ENCODE measurements at places on chromosomes 2 and 18.

DNA sequence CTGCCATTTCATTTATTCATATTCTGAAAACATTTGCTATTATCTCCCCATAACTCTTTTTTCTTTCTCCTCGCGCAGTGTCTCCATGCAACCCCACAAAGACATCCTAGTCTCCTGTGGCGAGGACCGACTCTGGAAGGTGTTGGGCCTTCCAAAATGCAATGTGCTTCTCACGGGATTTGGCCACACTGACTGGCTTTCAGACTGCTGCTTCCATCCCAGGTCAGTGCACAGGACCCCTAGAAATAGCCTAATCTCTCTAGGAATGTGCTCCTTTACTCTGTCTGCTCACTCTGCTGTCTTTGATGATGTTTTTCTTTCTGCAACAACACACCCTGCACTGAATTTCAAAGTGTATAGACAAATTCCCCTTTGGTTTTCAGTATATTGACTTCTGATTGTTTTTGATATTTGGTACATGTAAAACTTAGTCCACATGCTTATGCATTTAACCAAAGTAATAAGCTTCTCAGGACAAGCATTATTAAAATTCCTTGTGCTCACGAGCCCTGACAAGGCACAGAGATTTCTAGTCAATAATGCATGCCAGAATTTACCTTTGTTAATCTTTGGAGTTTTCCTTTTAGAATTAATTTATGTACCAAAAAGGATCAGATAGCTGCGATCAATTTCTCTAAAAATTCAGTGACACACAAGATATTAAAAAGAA is 548.3 kb upstream of the VWC2L start:
- no peak for DNase-seq

- no peak for DNase-seq
These were observed 72.1 kb upstream of the RASGRP3 start for GRCh38 chr2:33404321-33404720.

- DNase-seq: no peak
These were observed 627 bp upstream of the GALR1 start for GRCh38 chr18:77248873-77249568.

- no peak for DNase-seq
These were observed 103.5 kb upstream of the SIX2 start for GRCh38 chr2:45112750-45113149.

GRCh38 chr18:49321797-49322461 is 138.5 kb downstream of the DYM start:
- no peak for DNase-seq

- DNase-seq: no peak
These were observed 506.5 kb upstream of the NRP2 start for GRCh38 chr2:205175831-205176230.

DNA sequence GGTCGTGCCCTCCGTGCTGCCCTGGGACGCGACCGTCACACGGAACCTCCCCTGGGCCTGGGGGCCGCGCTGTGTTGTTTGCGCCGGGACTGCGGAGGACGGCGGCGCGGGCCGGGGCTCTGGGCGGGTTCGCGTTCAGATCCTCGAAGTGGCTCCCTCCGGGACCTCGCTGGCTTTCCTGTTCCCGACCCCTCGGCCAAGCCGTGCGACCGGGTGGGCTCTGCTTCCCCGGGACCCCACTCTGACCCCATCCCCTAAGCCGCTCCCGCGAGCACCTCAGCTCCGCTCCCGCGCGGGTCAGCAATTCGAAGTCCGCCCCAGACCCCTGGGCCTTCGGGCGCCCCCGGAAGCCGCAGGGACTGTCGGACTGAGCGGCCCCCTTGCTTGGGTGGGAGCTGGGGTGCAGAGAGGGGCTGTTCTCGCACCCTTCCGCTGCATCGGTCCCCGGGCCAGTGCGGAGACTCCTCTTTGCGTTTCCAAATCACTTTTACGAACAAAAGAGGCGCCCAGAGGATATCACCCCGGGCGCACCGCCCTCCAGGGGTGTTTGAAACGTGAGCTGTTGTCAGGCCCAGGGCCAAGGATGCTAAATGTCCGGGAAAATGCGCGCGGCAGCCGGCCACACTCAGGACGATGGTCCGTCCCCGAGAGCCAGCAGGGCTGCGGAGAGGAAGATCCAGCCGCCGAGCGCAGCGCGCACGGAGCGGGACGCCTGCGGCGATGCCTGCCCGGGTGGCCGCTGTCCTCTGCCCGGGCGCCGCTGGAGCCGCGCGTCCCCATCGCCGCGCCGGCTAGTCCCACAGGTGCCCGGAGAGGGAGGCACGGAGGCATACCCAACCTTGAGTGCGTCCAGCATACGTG is 73.5 kb downstream of the ZCCHC2 start:
- no peak for DNase-seq

- no peak for DNase-seq
These were observed 72.4 kb upstream of the TNP1 start for GRCh38 chr2:216932113-216932862.

DNA sequence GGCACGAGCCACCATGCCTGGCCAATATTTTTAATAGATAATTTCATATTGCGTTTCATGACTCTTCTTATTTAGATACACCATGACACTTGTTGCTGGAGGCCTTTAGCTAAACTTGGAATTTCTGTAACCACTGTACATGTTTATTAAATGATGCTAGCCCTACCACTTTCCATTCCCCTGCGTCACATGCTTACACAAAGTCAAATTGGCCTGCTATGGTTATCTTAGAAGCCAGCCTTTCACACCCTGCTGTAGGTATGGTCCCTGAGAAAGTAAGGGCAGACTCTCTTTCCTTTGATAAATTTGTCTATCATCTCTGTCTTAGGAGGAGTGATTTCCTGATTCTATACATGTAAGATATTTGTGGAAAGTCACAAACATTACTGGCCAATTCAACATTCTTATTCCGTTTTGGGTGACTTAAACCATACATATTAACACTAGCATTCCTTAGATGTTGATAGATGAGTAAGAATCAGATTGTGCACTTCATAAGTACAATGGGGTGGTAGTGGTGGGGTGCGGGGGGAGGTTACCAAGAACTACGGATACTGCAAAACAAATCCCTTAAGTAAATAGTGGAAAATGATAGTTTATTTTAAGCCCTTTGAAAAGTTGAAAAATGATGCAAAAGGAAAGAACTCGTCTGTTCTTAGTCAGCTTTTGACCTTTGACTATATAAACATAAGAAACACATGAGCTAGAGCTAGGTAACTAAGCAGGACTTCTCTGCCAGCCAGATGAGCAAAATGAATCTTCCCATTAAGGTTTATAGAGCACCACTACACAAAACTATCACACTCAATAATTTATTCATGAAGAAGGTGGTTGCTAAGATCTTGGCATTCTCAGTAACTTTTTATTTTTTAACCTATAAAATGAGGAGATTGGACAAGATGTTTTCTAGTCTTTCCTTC is 7.9 kb upstream of the NDUFV2 start:
- DNase-seq: no peak

DNA sequence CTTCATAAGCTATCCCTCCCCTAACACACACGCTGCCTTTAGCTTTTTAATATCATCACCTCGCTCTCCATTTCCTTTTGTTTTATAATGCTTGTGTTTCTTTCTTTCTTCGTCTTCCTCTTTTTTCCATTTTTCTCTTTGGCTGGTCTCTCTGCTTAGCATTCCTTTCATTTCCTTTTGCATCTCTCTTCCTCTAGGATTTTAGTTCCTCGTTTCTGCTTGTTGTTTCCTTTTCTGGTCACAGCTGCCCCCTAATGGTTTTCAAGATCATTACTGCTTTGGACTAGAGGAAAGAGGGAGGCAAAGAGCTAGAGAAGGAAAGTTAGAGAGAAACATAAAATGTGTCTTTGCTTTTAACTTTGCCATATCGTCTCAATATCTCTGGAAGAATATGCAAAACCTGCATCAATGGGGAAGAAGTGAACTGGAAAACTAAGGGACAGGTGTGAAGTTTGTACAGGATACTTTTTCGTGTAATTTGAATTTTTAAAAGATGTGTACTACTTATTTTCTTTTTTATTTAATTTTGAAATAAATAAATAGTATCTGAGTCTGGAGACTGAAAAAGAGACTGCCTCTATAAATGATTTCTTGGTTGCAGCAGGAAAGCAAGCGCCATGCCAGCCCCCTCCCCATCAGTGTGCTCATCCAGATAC is 6.3 kb upstream of the NRP2 start:
- DNase-seq: no peak

DNA sequence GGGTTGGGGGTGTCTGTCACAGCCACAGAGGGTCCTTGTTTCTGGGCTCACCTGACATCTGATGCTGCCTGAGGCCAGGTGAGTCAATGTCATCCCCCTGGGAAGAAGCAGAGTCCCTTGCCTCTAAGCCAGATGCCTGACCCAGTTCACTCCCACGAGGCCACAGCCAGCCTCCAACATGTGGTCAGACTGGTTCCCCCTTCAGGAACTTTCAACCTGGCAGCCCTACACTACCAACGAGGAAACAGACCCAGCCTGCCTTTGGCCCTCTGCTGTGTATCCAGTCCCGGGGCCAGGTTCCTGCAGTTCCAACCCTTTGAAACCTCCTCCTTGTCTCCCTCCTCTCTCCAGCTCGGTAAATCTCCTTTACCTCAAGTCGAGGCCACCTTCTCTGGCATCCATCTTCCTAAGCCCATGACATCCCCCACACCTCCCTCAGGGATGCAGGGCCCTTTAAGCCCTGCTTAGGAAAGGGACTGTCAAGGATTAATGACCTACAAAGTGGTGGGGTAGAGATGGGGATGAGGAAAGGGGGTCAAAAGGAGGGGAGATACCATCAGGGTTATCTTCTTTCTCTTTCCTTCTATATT is 49.2 kb upstream of the SMAD2 start:
- DNase-seq: no peak

- no peak for DNase-seq
These were observed 41.2 kb downstream of the RALBP1 start for GRCh38 chr18:9516437-9517064.

DNA sequence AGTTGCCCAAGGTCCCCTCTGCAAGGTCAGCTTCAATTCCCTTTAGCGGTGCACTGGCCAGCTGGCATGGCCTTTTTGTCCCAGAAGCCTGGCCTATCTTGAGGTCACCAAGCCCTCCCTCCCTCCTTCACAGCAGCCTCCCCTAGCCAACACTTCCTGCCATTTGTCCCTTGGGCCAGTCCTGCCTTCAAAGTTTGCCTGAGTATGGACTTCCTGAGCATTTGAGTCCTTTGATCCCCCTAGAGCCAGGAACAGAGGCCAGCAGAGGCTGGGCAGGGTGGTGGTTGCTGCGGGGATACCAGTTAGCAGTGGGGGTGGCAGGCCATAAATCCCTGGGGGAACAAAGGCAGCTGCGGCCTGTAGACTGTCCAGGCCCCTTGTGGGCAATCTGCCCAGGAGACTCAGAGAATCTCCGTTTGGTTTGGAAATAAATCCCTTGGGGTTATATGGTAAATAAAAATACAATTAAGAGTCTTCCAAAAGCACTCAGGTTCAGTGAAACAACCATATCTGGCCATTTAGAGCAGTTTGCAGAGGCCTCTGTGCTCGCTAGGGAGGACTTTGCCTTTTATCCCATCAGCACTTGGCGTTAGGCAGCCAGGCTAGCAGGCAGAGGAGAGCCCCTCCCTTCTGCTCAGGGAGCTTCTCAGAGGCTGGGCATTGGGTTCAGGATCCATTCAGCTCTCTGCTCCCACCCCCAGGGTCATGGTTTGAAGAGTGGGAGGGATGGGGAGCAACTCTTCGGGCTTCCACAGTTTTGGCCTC is 3.1 kb upstream of the HES6 start:
- DNase-seq: no peak

- no peak for DNase-seq
These were observed 435.8 kb upstream of the DDX18 start for GRCh38 chr2:117378653-117379052.

GRCh38 chr2:232042911-232043574 is 81.5 kb downstream of the DIS3L2 start:
- no peak for DNase-seq

GRCh38 chr18:25174324-25174723 is 177.6 kb downstream of the ZNF521 start:
- no peak for DNase-seq

- no peak for DNase-seq
These were observed 133.1 kb upstream of the CCDC195 start for GRCh38 chr2:224849264-224849663.

DNA sequence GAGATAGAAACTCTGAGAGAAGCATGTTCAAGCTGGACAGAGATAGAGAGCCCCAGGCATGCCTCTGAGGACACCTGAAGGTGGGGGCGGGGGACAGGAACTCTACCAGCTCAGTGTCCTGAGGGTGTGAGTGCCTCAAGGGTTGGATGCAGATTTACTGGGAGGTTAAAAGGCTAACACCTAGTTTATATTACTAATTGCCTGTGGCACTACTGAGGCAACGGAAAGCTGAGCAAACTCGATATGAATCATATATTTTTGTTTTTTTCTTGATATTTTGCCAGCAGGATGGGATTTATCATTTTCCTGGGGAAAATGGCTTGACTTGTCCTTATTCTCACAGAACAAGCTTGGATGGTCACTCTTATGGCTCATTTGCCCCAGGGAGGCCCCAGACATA is 319.5 kb downstream of the ALK start:
- DNase-seq: no peak

- peak; percentile 23 for DNase-seq
These were observed at the start of gene DAPL1 for GRCh38 chr2:158795195-158795924. Gene DAPL1, plus strand, starts transcription at chr2:158795317. Its CDS starts 56 bp downstream, at chr2:158795373.

GRCh38 chr2:59963157-59963556 is 590.3 kb downstream of the BCL11A start:
- no peak for DNase-seq

DNA sequence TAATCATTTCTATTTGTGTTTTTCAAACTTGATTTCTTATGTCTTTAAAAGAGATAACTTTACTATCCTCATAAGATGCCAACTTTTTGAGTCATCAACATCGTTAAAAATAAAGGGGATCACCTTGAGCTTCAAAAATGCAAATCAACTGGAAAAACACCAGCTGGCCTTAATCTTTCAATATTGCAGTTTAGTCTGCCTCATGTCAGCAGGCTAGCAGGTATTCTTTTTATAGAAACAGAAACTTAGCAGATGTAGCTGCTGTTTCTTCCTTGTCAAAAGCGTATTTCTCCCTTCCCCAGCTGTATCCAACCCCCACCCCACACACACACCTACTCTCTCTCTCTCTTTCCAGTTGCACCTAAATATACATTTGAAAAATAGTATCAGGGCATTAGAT is 154.1 kb upstream of the ZNF804A start:
- no peak for DNase-seq

DNA sequence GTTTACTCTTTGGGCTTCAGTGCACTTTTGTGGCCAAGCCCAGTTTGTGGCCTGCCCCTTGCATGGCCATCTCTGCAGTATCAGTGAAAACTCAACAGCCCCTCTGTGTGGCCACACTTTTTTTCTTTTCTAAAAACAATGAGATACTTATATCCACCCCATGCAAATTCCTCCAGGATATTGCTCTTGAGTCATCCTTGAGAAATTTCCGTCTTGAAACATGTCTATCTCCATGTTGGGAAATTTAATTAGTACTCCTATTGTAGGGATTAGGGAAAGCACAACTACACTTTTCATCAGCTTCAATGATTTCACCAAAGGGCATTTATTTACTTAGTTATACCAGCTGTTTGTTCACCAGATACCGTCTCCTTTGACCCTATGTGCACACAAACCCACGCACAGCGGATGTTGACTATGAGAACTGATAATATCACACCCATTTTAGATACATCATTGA is 993.1 kb downstream of the TSN start:
- no peak for DNase-seq

- no peak for DNase-seq
These were observed 21.9 kb upstream of the MCFD2 start for GRCh38 chr2:46937471-46937901.

- no peak for DNase-seq
These were observed 90.3 kb downstream of the LRP1B start for GRCh38 chr2:142040556-142040955.
